NCI-H774 (cell line): ENCODE measurements at places on chromosomes 3 and 15.

- no peak for DNase-seq
These were observed 721.3 kb downstream of the GBE1 start for GRCh38 chr3:81040107-81040506.

GRCh38 chr15:37891766-37892368 lies 42.6 kb upstream of the TMCO5A start:
- DNase-seq, result peak; percentile 46

DNA sequence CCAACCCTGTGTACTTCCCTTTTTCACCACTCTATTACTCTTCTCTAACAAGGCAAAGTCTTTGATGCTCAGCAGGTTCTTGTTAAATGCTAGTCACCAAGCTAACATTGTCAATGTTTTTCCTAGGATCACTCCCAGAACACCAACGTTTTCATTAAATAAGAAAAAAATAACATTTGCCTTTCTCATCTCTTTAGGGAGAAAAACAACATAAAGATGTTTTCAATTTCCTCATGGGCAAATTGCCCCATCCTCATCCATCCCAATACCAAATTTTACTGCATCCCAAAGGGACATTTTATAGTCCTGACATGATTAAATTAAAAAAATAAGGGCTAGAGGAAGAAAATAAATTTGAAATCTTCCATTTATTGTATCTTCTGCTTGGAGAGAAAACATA lies 106.5 kb downstream of the SUCNR1 start:
- no peak for DNase-seq

- DNase-seq, result peak; percentile 10
These were observed 6.3 kb downstream of the VILL start for GRCh38 chr3:37996785-37997301.

DNA sequence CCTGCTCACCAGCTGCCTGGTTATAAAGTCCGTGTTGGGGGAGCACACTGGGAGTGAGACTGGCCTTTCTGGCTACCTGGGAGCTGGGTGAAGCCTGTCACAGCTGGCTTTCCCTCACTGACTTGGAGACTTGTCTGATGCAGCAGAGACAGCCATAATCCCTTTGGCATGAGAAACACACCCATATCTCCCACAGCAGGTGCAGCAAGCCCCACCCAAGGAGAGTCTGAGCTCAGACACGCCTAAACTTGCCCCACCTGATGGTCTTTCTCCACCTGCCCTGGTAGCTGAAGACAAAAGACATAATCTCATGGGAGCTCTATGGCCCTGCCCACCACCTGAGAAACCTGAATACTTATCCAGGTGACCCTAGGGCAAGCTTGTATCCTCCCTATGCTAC lies 54.8 kb downstream of the NMD3 start:
- DNase-seq, result no peak

- no peak for DNase-seq
These were observed 34.5 kb upstream of the B3GALNT1 start for GRCh38 chr3:161139686-161140085.

- no peak for DNase-seq
These were observed 1.5 kb downstream of the CTDSPL start for GRCh38 chr3:37862903-37863815.
